ENCODE measurements at places on chromosomes 1 and 21. TPM values are rescaled to one million over a fixed set of nuclear protein-coding genes. Genes with fewer than 3 reads are reported as not detected.

GRCh38 chr1:86387916-86388627 lies 8.1 kb downstream of the ODF2L start:
- no peak for DNase-seq

Gene CLIC6
- 3.1 TPM for total RNA-seq

Gene TMEM50A
- 102 TPM for total RNA-seq

GRCh38 chr1:111354584-111354983 lies 63.9 kb downstream of the CHIA start:
- no peak for DNase-seq

DNA sequence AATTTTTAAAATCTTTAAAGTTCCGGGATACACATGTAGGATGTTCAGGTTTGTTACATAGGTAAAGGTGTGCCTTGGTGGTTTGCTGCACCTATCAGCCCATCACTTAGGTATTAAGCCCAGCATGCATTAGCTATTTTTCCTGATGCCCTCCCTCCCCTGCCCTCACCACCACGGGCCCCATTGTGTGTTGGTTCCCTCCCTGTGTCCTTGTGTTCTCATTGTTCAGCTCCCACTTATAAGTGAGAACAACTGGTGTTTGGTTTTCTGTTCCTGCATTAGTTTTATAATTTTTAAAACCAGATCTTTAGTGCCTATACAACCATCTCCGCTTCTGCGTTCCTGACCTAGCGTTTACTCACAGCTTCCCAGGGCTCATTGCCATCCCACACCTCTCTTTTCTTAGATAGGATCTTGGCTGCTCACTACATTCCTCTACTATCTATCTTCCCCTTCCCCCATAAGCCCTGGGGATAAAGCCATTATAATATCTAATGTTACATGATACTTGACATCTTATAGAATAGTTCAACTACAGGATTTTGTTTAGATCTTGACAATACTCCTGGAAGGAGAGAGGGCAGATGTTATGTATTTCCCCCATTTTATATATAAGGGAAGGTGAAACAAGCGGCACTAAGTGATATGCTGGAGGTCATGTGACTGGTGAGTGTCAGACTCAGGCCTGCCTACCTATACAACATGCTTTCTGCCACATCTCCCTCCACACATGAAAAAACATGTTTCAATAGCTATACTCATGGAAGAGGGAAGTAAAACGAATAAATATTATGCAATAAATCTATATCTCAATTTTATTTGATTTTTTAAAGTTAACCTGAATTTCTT lies 52.3 kb upstream of the DNAJC6 start:
- DNase-seq: no peak

Gene CLK2
- total RNA-seq: 15.1 TPM

- DNase-seq: no peak
Observed at GRCh38 chr1:215023155-215023832, 59.2 kb upstream of the KCNK2 start.

DNA sequence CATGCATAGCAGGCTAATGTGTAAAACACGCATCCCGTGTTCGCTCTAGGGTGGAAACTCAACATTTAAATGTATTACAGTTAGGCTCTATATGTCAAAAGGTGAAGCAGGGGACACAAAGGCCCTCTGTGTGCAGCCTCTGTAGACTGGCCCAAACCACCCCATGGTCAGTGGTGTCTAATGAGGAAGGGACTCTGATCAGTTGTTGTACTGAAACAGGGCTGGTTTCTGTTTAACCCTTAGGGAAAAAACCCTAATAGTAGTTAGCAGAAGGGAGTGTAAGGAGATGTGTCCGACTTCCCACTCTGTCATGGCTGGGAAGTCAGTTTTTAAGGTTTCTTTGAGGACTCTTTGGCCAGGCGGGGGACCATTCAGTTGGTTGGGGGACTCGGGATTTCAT lies 21.5 kb upstream of the CD2 start:
- DNase-seq: no peak

DNA sequence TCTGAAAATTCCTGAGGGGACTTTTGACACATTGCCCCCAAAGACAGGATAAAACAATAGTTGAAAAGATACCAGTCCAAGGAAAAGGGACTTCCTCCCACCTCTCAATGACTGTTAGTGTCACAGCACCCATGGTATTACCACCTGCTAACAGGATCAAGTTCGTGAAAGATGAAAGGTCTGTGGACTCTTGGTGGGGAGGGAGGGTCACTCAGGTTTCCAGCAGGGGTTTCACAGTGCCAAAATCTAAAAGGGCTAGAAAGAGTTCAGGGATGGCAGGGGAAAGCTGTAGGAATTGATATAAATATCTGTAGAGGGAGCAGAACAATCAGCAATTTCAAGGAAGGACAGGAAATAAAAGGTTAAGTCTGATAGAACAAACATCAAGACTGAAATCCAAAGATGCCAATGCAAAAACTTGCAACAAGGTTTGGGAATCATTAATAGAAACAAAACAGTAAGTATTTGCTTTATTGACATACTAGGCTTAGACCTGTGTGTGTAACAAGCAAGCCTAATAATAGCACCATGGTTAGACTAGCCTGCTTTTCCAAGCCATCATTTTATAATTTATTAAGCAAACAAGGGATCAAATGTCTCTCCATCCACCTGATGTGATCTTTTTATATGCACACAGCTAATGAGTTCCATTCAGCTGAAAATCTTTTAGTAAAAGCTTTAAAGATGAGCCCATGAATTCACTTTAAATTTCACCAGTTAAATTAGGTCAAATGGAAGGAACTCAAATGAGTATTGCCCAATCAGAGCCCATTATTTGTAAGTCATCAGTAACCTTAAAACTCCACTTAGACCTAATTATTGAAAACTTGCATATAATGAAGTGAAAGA lies 3.7 kb downstream of the MCL1 start:
- no peak for DNase-seq

- DNase-seq: no peak
Observed at GRCh38 chr1:186848509-186849130, 19.9 kb downstream of the PLA2G4A start.

Gene NCAM2
- total RNA-seq: 2.6 TPM

Gene HPCAL4
- 0.03 TPM for total RNA-seq

DNA sequence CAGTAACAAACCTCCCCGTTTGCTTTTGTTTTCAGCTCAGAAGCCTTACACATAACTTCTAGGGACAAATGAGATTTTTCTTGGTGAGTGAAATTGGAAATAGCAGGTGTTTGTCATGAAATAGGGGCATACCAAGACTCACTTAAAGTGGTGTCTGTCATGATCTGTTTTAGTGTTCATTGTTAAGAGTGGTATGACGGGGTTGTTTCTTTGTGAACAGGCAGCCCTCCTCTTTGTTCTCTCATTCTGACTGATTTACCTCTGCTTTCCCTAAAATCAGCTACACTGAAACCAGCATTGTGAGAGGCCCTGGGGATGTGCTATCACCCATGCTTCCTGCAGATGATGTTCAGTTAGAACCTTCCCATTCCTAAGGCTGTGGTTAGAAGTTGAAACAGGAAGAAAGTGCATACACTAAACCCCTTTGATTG lies 2.5 kb upstream of the ERO1B start:
- DNase-seq: no peak

Gene OR14K1
- not detected for total RNA-seq

DNA sequence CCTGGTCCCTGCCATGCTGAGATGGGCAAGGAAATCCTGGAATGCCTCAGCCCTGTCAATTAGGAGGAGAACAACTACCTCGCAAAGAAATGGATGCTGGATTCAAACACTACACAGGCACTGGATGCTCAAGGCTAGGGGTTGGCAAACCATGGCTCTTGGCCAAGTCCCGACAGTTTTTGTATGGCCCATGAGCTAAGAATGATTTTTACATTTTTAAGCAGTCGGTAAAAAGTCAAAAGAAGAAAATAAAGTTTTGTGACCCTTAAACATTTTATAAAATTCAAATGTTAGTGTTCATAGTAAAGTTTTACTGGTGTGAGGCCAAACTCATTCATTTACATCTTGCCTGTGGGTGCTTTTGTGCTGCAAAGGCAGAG lies 6.5 kb downstream of the CDK18 start:
- DNase-seq: no peak

DNA sequence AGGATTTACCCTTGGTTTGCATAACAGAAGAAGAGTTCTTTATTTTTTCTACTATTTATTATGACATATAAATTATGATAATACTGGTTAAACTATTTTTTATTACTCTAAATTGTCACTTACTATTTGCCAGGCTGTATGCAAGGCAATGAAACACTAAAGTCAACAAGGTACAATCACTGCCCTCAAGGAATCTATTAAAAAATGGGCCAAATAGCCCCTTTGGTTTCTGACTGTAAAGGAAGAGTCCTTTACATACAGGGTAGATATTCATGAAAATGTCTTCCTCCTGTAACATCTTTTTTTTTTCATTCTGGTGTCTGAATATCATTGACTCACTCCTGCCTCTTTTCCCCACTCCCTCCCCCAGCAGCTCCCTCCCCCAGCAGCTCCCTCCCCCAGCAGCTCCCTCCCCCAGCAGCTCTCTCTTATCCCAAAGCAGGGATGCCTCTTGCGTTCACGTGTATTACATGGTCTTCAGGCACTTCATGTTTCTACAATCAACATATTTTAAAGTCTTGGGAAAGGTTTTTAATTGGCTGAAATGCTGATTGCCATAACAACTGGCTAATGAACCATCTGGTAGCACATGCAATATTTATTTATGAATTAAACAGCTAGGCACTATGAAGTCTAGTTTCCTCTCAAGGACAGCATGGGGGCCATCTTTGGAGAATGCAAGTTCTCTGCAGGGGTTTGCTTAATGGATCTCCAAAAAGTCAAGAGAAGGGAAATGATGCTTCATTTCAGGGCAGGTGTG lies 400.4 kb upstream of the PLXNA2 start:
- DNase-seq: no peak

DNA sequence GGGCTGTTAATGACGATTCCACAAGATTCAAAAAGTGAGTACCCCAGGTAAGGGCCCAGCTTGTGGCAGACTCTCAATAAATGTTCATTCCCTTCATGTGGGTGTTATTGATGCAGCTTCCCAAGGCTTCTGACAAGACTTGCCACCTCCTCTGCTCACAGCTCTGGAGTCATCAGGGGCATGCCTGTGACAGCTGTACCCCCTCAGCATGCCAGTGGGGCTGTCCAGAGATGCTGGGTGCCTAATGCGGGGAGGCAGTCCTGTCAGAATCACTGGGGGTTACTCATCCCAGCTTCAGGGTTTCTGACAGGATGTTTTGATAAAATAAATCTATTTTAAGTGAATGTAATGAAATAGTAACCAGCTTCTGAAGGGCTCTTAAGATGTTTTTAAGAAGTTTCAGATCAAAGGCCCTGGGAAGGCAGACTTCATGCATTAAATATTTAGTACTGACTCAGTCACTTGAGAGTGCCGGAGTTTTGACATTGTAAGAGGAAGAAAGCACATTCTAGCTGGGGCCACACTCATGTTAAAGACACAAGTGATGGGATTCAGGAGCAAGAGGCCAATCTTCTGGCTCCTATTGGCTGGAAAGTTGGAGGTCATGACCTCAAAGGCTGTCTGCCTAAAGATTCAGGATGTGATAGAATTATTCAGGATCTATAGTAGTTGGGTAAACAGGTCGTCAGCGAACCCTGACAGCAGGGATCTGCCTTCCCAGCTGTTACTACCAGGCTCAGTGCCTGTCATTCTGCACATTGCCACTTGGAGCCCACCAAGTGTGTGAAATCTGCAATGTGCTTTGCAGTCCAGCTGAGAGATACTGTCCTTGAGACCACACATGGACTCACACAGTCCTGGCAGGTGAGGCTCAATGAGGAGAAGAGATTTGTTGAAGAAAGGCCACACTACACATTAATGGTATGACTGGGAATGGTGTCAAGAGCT lies 239.6 kb upstream of the BEND5 start:
- no peak for DNase-seq

GRCh38 chr21:41368735-41369104 lies 6.9 kb downstream of the MX2 start:
- no peak for DNase-seq

DNA sequence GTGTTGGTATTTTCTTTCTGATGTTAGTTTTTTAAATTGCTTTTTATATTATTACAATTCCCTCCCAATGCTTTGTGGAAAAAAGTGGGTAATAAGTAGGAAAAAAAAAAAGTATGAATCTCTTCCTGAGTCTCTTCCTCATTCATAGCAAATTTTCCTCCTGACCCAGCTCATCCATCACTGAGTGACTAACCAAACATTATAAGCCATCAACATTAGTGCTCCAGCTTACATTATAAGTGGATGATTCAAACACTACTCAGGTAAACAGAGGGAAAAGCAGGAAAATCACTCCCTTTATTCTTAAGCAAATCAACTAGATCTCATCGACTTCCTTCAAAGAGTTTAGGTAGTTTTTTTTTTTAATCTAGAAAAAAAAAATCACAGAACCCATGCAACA lies 15.4 kb upstream of the SAMD13 start:
- DNase-seq: no peak

DNA sequence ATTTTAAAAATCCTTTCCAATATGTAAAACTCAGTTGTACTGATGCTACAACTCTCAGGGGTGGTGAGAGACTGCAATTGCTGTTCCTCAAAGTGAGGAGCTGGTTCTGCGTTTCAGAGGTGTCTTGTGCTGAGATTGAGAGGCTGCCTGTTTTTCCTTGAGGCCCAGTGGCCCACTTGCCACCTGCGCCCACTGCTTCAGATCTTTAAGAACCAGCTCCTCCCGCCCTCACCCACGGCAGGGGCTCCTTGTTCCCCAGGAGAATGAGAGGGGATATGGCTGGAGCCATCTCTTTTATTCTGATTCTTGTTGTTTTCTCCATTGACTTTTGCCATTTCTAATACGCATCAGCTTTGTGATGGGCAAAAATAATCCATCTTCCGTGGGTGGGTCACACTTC lies 45.5 kb downstream of the EVA1C start:
- no peak for DNase-seq

DNA sequence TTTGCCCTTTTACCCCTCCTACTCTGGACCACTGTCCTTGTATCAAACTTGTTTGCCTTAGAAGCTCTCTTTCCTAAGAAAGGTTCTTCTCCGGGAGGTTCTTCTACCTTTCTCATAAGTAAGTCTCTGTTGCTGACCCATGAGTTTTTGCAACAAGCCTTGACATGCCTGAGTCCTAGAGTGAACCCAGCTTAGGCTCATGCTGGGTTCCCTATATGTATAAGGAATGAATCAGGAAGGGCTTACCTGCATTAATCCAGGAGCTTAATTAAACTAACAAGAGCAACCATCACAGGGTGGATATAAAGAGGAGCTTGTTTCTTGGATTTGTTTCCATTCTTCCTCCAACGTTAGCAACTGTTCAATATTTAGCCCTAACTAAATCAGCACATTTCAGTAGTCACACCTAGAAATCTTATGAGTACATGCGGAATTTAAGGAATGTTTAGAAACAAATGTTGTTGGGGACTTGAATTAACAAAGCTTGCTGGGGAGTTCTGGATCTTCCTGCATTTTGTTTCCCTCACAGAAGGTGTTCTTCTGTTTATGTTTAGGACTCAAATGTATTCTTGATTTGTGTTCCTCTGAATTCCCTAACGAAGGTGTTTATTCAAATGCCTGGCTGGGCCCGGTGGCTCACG lies 64.3 kb upstream of the RAB3GAP2 start:
- DNase-seq: no peak

Gene RGS13
- not detected for total RNA-seq

Gene TRIM17
- total RNA-seq: not detected

GRCh38 chr1:230382001-230382491 lies 44.1 kb downstream of the PGBD5 start:
- DNase-seq: no peak

GRCh38 chr1:36160949-36161485 lies 5.1 kb downstream of the MAP7D1 start:
- peak; percentile 90 for DNase-seq
